Stimulated activated CD4-positive, alpha-beta T cell treated with anti-CD3 and anti-CD28 coated beads, Interleukin-1b, Interleukin-23, amount 100 ng/mL, for 48 hours (primary cell): ENCODE measurements at places on chromosomes 7 and 10.

DNA sequence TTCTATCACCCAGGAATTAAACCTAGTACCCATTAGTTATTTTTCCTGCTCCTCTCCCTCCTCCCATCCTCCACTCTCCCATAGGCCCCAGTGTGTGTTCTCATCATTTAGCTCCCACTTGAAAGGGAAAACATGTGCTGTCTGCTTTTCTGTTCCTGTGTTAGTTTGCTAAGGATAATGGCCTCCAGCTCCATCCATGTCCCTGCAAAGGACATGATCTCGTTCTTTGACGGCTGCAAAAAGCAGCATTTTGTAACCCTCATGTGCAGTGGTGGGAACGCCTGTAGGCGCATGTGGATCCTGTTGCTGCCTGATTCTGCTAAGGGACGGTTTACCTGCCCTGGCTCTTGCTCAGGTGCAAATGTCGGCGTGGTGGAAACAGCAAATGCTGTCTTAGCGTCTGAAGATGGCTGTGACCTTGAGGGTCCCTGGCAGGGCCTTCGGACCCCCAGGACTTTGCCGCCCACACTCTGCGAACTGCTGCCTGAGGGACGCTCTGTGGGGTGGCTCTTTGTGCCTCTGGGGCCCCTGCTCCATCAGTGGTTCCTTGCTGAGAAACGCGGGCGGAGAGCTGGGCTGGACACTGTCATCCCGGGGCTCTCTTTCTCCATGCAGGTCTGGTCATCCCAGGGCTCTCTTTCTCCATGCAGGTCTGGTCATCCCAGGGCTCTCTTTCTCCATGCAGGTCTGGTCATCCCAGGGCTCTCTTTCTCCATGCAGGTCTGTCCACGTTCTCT is 5.6 kb upstream of the MTG1 start:
- no peak for DNase-seq

DNA sequence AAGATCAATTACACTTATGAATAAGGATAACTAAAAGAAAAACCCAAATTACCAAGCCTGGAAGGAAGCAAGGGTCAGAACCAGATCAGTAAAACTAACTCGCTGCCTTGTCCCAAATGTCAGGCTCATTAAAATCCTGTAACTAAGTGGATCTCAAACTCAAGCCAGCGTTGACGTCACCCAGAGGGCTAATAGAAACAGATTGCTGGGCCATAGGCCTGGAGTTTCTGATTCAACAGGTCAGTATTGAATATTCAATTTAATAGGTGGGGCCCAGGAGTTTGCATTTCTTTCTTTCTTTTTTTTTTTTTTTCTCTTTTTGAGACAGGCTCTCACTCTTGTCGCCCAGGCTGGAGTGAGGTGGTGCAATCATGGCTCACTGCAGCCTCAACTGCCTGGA is 397.0 kb downstream of the CALN1 start:
- DNase-seq = no peak

DNA sequence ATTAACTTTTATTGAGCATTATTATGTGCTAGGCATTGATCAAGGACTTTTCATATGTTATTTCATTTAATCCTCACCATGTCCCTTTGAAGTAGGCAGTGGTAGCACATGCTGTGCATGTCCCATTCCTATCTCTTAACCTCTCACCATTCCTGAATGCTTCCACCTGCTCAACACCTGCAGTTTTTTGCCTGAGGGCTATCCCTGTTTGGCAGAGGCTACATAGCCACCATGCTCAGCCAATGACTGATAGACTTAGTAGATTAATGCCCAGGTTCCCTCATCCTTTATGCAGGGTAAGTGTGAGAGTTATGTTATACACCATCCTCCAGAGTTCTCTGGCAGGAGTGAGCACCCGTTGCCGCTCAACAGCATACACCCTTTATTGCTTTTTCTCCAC is 387.8 kb downstream of the BBS9 start:
- no peak for DNase-seq

DNA sequence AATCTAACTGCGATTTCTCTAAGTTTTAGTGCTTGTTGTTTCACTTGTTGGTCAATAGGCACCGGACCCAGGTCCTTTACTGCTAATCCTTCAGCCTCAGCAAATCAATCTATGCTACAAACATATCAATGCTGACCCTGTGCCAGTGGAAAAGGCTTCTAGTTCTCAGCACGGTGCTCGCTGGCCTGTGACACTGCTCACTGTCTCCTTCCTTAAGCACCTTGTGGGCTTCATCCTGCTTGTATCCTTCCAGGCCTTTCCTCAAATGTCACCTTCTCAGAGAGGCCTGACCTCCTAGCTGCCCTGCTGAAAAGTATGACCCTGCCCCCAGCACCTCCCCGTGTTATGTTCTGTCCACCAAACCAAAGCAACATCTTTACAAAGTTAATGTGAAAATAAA is 201.2 kb upstream of the FRMD4A start:
- DNase-seq = no peak

DNA sequence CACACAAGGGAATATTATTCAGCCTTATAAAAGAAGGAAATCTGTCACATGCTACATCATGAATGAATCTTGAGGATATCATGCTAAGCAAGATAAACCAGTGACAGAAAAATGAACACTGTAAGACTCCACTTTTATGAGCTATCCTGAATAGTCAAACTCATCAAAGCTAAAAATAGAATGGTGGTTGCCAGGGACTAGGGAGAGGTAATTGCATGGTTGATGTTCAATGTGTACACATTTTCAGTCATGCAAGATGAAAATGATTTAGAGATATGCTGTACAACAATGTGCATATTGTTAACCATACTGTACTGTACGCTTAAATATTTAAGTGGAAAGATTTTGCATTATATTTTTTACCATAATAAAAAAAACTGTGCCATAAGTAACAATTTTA is 1349.1 kb downstream of the XPNPEP1 start:
- DNase-seq = no peak

DNA sequence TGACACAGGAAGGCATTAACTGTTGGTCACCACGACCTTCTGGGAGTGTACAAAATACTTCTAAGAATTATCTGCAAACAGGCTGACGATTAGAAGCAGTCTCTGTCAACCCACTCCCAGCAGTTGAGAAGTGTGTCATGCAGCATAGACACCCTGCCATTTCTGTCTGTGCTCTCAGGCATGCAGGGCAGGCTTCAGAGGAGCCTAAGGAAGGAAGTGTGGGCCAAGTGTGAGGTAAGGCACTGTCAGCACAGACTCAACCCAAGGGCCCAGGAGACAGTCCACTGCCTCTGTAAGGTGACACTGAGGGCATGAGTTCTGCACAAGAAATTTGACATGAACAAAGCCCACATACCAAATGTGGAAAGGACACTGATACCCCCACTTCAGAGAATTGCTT is 109.0 kb upstream of the VIPR2 start:
- DNase-seq = no peak

DNA sequence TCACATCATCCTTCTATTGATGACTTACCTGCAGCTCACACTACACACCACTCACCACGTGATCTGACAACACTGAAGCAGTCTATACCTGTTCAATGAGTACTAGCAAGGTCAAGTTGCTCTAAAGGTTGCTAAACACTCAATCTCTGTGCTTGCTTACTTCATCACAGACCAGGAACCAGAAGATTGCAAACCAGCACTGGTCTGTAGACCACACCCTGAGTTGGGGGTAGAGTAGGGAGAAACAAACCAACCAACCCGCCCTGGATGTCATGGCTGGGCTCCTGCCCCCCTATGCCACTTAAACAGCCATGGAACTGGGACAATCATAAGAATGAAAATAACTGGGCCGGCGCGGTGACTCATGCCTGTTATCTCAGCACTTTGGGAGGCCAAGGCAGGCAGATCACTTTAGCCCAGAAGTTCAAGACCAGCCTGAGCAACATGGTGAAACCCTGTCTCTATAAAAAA is 19.6 kb downstream of the DLG5 start:
- DNase-seq = no peak

DNA sequence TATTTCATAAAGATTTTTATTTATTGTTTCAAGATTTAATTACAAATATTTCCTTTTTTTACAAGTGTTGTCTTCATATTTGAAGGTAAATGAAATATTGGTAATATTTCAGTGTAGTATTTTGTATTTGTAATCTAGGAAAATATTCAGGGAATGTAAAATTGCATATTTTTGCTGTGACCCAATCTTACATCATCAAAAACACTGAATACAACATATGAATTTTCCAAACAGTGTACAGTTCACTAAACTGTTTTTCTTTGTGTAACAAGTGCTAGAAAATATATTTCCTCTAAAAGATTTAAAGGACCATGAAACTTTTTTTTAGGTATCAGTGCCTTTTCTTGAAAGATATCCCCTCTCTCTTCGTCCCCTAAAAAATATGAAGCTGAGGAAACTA is 251.9 kb upstream of the KCND2 start:
- DNase-seq = no peak

DNA sequence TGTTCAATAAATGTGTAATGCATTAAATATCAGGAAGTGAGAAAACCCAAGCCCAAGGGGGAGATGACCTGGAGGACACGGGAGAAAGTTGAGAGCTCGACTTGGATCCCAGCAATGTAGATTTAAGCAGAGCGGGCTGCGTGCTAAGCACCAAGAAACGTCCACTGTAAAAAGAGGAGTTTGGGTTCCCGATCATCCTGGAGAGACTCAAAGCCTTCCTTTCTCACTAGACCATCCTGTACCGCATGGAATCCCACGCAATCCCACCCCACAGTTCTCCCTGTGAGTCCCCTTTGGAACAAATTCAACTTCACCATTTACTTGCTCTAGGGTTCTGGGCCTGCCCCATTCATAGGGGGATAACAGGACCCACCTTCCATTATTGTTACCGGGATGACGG is 2.4 kb downstream of the TRPV6 start:
- DNase-seq = no peak

DNA sequence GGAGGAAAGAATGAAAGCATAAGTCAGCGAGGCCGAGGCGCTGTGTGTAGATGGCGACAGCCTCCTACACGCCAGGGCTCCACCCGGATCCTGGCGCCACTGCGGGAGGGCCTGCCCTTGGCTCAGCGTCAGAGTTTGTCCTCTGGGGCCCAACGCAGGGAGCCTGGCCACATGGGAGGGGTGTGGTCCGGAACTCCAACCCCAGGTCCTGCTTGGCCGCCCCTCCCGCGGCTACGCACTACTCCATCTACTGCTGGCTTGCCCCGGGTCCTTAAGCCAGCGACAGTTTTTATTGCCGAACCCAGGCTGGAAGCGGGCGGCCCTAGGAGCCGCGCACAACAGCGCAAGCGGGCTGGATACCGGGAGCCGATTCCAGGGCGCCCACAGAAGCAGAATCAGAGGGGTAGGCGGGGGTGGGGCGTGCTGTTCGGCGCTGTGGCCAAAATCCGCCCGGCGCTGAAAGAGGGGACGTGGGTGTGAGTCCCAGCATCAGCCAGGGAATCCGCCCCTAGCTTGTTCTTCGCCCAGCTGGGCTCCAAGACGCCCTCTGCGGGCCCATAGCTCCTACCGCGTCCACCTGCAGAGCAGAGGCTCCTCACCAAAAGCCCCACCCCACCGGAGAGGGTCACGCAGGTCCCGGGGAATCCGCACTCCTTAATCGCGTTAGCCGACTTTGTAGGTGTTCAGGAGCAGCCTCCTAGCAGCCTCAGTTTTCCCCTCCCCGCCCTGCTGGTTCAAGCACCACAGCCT is 4.5 kb downstream of the KAZALD1 start:
- peak; percentile 43 for DNase-seq

DNA sequence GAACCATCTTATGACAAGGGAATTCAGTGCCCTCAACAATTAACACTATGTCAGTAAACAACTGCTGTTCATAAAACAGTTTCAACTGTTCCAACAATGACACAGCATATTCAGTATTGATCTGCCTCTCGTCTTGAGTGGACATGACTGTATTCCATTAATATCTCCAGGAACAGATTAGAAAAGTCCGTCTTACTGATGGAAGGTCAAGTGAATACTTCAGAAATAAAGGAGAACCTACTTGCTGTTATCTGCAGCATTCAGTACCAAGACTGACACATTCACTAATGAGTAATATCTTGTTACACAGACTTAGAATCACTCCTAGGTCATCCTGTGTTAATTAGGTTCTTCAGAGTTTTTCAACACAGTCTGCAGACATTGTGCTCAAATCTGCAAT is 12.1 kb downstream of the KBTBD2 start:
- no peak for DNase-seq

DNA sequence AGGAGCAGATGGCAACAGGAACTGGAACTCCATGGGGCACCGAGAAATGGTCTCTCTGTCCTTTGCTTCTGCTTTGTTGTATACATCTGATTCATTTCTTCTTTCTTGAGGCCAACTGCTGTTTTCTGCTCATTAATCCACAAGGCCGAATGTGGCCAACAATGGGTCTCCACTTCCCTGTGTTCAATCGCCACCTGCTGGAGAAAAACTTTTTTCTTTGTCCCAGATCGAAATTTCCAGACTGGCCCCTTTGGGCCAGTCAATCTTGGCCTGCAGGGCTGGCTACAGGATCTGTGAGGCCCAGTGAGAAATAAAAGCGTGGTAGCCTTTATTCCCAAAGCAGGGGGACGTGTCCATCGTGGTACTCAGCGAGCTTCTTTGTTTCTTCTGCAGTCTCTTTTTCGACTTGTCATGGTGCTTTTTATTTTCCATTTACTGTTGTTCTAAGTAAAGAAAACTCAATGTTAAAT is 58.8 kb downstream of the PARP12 start:
- peak; percentile 31 for DNase-seq

- no peak for DNase-seq
Measured at GRCh38 chr7:158910254-158911053, 54.1 kb downstream of the DYNC2I1 start.

GRCh38 chr7:27312820-27313219 is 70.2 kb downstream of the EVX1 start:
- no peak for DNase-seq

GRCh38 chr7:43244232-43244631 is 131.8 kb downstream of the HECW1 start:
- no peak for DNase-seq

DNA sequence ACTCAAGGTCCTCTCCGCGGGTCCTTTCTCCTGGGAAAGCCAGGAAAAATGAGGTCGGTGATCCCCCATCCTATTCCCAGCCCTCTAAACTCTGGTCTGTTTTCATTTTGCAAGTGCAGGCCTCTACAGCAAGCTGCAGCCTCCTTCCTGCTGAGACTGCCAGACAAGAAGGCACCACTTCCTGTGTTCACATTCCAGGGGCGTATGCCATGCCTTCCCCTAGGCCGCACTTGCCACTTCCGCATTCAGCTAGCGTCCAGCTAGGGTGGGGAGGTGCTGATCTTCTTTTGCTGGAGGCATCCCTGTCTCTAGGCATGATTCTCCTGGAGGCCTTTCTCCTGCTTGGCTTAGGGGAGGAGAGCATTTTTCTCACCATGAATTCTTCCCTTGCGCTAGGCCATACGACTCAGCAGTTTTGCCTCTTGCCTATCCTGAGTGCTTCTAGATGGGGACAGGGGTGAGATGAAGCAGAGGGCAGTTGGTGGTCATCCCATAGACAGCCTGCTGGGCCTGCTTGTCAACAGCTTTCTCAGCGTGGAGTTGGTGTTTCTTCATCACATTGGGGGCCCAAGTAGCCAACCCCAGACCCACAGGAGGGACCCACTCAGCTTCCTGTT is 328.9 kb downstream of the RPS24 start:
- DNase-seq = no peak
